Naive thymus-derived CD4-positive, alpha-beta T cell (primary cell): ENCODE measurements at places on chromosomes 13 and 19.

DNA sequence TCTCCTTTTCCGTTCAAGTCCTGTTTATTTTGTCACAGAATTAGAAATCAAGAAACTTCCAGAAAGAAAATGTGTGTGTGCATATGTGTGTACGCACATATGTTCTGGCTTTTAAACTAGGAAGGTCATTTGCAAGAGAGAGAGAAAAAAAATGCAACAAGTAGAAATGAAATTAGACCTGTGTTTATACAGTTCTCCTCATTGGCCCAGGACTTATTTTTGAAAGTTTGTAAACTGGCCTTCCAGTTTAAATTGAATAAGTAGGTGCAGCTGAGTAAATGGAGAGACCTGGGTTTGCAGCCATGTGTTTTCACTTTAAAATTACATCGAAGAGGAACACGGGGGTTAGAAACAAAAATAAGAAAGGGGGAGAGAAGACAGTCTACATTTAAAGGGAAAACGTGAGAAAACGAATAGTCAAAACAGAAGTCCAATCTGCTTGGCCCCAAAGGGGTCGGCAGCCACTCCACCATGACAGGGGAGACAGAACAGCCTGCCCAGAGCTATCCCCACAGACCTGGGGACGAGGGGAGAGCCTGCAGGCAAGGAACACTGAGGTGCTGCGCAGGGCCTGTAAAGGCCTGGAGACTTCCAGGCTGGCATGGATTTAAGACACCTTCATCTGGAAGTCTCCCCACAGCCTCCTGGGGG lies 216.8 kb upstream of the MAB21L1 start:
- H3K4me3 ChIP-seq, result no peak overlapping the region
- H3K27me3 ChIP-seq, result no peaks in the 10 kb centered on the region
- H3K27ac ChIP-seq, result no peak overlapping the region
- no peaks in the 10 kb centered on the region for H3K4me1 ChIP-seq

DNA sequence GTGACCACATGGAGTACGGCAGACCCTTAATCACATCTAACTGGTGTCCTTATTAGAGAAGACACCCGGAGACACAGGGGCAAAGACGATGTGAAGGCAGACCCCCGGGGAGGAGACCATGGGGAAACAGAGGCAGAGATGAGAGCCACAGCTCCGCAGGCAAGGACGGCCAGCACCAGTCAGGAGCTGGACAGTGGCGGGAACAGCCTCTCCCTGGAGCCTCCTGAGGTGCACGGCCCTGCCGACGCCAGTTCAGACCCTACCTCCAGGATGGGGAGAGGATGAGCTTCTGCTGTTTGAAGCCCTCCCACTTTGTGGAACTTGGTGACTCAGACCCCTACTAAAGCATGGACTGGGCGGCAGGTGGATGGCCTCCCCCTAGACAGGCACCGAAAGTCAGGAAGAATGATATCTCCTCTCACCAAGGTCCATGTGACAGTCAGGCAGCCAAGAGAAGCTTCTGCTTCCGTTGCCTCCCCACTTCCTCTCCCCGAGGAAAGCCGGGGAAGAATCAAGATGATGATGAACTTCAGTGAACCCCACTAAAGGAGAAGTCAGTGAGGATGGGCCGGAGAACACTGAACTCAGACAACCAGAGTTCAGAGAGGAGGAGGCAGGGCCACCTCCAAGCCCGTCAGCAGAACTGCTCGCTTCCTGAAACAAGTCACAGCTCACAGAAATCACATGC lies 25.4 kb downstream of the RAB20 start:
- H3K4me3 ChIP-seq, result no peak overlapping the region
- H3K27ac ChIP-seq, result no peak overlapping the region
- H3K27me3 ChIP-seq, result no peaks in the 10 kb centered on the region
- H3K36me3 ChIP-seq, result no peaks in the 10 kb centered on the region
- H3K4me1 ChIP-seq, result no peaks in the 10 kb centered on the region
- no peak for DNase-seq

DNA sequence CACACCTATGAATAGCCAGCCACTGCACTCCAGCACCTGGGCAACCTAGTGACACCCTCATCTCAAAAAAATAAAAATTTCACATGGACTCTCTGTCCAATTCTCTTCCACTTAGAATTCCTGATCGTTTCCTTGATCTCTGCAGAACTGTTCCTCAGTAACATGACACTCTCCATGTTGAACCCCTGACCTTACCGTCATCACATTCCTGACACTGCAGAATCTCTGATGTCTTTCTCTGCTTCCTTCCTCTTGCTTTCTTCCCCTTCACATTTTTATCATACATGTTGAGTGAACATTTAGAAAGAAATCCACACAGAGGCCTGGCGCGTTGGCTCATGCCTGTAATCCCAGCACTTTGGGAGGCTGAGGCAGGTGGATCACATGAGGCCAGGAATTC lies 15.0 kb downstream of the ZNF114 start:
- H3K27ac ChIP-seq, result no peak overlapping the region
- no peaks in the 10 kb centered on the region for H3K4me1 ChIP-seq
- no peak overlapping the region for H3K4me3 ChIP-seq
- H3K27me3 ChIP-seq, result no peaks in the 10 kb centered on the region

DNA sequence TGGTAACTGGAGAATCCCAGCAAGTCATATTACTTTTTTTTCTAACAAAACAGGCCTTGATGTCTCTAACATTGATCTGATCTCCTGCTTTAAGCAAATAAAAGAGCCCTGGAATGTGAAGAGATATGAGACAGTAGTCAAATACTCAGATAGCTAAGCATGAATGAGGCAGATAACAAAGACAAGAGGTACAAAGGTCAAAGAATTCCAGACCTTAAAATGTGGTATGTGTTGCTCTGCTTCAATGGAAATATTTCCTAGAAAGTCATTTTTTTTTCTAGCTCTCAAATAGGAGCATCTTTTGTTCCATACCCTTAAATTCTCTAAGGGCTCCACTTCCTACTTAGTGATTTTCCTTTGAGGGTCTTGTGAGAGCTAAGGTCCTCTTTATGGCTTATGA lies 54.6 kb downstream of the ZNF254 start:
- H3K27me3 ChIP-seq, result no peaks in the 10 kb centered on the region
- no peak overlapping the region for H3K27ac ChIP-seq
- H3K36me3 ChIP-seq, result no peaks in the 10 kb centered on the region
- no peak overlapping the region for H3K4me3 ChIP-seq

GRCh38 chr13:76889254-76889653 lies 3.0 kb upstream of the KCTD12 start:
- peaks cover 4% of the 10 kb centered on the region for H3K4me1 ChIP-seq
- no peak for DNase-seq
- no peak overlapping the region for H3K4me3 ChIP-seq
- H3K27me3 ChIP-seq, result no peaks in the 10 kb centered on the region
- H3K27ac ChIP-seq, result no peak overlapping the region
- H3K36me3 ChIP-seq, result no peaks in the 10 kb centered on the region

DNA sequence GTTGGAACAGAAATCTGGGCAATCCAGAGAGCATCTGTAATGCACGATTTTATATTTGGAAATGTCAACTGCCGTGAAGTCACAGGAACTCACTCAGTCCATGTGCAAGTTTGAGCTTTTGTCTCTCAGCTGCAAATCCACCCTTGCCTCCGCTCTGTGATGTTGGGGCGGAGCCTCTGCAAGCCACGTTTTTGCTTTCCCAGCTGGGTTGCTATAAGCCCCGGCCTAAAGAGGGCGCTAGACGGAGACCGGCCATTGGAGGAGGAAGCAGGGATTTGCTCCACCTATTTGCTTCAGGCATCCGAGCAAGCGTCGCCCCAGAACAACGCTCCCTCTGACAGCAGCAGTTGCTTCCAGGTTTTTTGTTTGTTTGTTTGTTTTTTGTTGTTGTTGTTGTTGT lies 56.2 kb downstream of the TRPM4 start:
- DNase-seq, result no peak
- H3K27me3 ChIP-seq, result no peaks in the 10 kb centered on the region

GRCh38 chr13:91249861-91250260 lies 97.6 kb upstream of the MIR17HG start:
- H3K27ac ChIP-seq, result no peak overlapping the region
- no peaks in the 10 kb centered on the region for H3K36me3 ChIP-seq
- no peak overlapping the region for H3K4me3 ChIP-seq
- no peaks in the 10 kb centered on the region for H3K4me1 ChIP-seq
- no peaks in the 10 kb centered on the region for H3K27me3 ChIP-seq

GRCh38 chr13:41588899-41589298 lies 131.5 kb downstream of the RGCC start:
- no peaks in the 10 kb centered on the region for H3K4me1 ChIP-seq
- no peaks in the 10 kb centered on the region for H3K27me3 ChIP-seq
- H3K36me3 ChIP-seq, result peaks cover 5% of the 10 kb centered on the region
- DNase-seq, result no peak

GRCh38 chr13:19587635-19588300 lies 26.4 kb upstream of the TPTE2 start:
- H3K27me3 ChIP-seq, result no peaks in the 10 kb centered on the region
- DNase-seq, result peak; percentile 51
- H3K4me1 ChIP-seq, result peaks cover 6% of the 10 kb centered on the region
- H3K36me3 ChIP-seq, result no peaks in the 10 kb centered on the region
- H3K4me3 ChIP-seq, result peak overlapping the region; percentile 36

- H3K4me3 ChIP-seq, result no peak overlapping the region
- H3K36me3 ChIP-seq, result no peaks in the 10 kb centered on the region
- H3K4me1 ChIP-seq, result no peaks in the 10 kb centered on the region
- no peaks in the 10 kb centered on the region for H3K27me3 ChIP-seq
Observed at GRCh38 chr13:27293873-27294515, 23.4 kb downstream of the RASL11A start.

GRCh38 chr13:46213242-46213641 lies 1.5 kb downstream of the LRRC63 start:
- peaks cover 5% of the 10 kb centered on the region for H3K4me1 ChIP-seq
- DNase-seq, result no peak
- H3K27me3 ChIP-seq, result no peaks in the 10 kb centered on the region
- no peak overlapping the region for H3K4me3 ChIP-seq
- no peak overlapping the region for H3K27ac ChIP-seq
- H3K36me3 ChIP-seq, result no peaks in the 10 kb centered on the region

DNA sequence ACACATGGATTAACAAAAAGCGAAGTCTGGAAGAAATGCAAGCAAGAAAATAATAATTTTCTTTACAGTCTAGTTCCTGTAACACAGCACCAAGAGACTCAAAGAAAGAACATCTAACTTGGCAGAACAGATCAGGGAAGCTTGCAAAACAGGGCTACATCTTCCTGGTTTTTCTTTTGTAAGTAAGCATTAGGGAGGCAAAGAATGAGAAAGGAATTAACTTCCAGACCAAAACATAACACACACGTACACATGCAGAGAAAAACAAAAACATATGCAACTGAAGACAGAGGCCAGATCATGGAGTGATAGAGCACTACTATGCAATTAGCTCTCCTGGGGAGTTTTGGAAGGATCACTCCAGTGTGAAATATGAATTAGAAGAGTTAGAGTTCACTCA lies 120.5 kb downstream of the DIAPH3 start:
- H3K4me3 ChIP-seq, result no peak overlapping the region
- no peak for DNase-seq
- no peaks in the 10 kb centered on the region for H3K27me3 ChIP-seq
- H3K4me1 ChIP-seq, result no peaks in the 10 kb centered on the region
- no peak overlapping the region for H3K27ac ChIP-seq

DNA sequence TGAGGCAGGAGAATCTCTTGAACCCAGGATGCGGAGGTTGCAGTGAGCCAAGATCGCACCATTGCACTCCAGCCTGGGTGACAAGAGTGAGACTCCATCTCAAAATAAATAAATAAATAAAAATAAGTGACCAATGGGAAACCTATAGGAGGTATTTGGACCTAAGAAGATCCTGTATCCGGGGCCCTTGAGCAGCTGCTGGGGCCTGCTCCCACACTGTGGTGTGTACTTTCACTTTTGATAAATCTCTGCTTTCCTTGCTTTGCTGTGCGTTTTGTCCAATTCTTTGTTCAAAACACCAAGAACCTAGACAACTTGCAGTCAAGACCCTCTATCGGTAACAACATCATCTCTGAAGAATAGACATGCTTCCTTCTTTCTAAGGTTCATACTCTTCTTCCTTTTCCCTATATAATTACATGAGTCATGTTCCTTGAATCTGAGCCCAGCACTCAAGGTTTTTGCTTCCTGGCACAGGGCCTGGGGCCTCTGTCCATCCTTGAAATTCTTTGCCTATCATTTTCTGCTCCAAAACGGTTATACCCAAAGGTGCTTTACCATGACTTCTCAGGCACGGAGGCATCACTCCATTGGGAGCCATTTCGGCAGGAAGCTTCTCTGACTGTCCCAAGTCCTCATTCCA lies 14.2 kb upstream of the PNMA8C start:
- H3K4me1 ChIP-seq, result no peaks in the 10 kb centered on the region
- H3K4me3 ChIP-seq, result no peak overlapping the region
- H3K36me3 ChIP-seq, result no peaks in the 10 kb centered on the region
- H3K27ac ChIP-seq, result no peak overlapping the region
- DNase-seq, result no peak

DNA sequence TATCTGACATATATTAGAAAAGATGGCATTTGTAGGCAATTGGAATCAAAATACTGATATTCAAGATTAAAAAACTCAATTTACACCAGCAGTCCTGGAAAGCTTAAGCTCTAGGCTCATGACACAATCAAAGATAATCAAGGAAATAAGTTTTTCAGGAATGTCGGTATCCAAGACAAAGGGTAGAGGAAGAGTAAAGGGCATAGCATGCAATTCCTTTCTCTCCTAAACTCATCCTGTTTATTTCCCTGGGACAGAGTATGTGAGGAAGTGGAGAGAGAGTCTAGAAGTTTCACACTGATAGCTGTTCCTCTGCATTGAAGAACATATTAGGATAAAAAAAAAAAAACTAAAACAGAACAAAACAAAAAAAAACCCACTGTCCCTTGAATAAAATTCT lies 2452.1 kb downstream of the PCDH9 start:
- H3K4me3 ChIP-seq, result no peak overlapping the region
- H3K4me1 ChIP-seq, result no peaks in the 10 kb centered on the region
- no peak for DNase-seq
- H3K27me3 ChIP-seq, result no peaks in the 10 kb centered on the region
- H3K36me3 ChIP-seq, result no peaks in the 10 kb centered on the region

DNA sequence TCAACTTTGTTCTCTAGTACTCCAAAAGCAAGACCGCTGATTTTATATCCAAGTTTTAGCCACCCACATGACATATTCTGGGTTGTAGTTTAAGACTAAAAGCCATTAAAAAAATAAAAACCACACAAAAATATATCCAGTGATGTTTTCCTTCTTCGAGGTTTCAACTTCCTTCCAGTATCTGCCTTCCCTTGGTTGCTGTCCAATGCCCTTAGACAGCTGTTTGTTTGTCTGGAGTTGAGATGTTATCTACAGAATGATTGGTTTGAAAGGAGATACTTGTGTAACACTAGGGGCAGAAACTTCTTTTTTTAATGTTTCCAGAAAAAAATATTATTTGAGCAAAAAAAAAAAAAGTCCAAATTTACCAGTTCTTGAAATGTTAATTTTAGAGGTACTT lies 591.5 kb upstream of the PCDH9 start:
- H3K27ac ChIP-seq, result no peak overlapping the region
- DNase-seq, result no peak
- H3K4me3 ChIP-seq, result no peak overlapping the region
- H3K36me3 ChIP-seq, result no peaks in the 10 kb centered on the region
- H3K4me1 ChIP-seq, result no peaks in the 10 kb centered on the region
- H3K27me3 ChIP-seq, result no peaks in the 10 kb centered on the region

- H3K4me1 ChIP-seq, result no peaks in the 10 kb centered on the region
- H3K27ac ChIP-seq, result no peak overlapping the region
- no peak overlapping the region for H3K4me3 ChIP-seq
- DNase-seq, result no peak
- no peaks in the 10 kb centered on the region for H3K36me3 ChIP-seq
Observed at GRCh38 chr13:113930671-113931637, 42.9 kb downstream of the C13orf46 start.

- no peak for DNase-seq
- no peak overlapping the region for H3K27ac ChIP-seq
- no peak overlapping the region for H3K4me3 ChIP-seq
- no peaks in the 10 kb centered on the region for H3K27me3 ChIP-seq
- no peaks in the 10 kb centered on the region for H3K36me3 ChIP-seq
- no peaks in the 10 kb centered on the region for H3K4me1 ChIP-seq
Observed at GRCh38 chr13:23399347-23399746, 34.2 kb downstream of the SACS start.
